ENCODE measurements at places on chromosomes 7 and 10.

DNA sequence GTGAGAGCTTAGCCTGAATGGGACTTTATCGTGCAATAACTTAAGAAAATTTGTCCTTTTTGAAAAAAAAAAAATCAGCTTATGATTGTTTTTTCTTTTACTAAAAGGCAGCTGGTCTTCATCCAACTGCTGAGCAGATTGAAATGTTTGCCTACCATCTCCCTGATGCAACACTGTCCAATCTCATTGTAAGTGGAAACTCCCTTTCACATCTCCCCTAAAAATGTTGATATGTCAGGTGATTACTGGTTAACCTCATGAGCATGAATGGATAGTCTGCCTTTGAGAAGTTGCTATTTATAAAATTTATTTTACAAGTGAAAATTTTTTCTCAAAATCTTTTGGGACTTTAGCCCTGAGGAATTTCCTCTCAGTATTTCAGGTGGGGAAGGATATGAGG is 17.8 kb upstream of the HKDC1 start:
- no peak for DNase-seq

GRCh38 chr10:86169506-86170254 is 196.9 kb downstream of the GRID1 start:
- no peak for DNase-seq

- no peak for DNase-seq
Observed at GRCh38 chr10:102384606-102385429, 10.7 kb upstream of the NFKB2 start.

DNA sequence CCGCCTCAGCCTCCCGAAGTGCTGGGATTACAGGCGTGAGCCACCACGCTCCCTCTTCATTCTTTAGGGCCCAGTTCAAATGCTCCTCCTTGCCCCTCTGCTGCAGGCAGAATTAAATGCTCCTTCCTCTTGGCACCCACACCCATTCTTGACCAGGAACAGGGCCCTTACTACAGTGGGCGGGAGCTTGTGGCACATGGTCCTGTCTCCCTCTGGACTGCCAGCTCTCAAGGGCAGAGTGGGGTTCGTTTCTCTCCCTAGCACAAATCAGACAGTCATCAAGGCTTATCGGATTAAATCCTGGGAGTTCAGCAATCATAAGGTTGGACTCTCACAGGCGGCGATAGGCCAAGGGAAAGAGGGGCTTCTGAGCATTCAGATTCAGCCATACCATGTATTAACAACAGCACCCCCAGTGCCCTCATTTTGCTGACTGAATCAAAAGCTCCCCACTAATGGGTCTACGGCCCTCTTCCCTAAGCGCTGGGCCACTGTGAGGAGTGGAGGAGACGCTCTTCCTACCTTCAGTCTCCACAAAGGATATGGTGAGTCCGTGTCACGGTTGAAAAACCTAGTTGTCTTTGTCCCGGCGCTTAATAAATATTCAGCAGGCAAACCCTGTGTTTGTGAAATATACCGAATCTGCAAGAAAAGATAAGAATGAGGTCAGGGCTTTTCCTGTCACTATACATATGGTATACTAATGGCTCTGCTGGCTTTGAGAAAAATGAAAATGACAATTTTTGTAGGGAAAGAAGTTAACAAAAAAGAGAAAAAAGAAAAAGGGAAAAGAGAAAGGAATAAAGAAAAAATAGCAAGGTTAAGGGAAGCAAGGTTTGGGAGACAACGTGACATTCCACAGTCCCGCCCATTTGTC is 107.4 kb downstream of the CLEC2L start:
- DNase-seq = no peak

DNA sequence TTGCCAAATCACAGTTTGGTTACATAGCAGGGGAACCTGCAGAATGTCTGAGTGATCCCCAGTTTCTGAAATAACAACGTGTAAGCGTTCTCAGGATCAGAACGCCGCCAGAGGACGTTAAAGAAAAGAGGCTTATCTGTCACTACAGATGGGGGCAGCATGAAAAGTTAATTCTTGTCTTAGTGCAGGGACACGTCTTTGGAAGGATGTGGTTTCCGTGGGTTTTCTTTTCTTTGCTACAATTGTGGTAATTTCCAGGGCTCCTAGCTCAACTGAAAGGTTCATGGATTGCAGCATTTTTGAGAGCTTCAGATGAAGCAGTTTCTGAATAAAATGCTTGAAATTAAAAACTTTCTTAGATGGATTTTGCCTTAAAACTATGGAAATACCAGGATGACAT is 106.6 kb downstream of the PRKCQ start:
- DNase-seq = no peak

- no peak for DNase-seq
Observed at GRCh38 chr7:90923541-90923997, 327.4 kb downstream of the CDK14 start.

GRCh38 chr10:102118867-102119266 is 1.3 kb downstream of the LDB1 start:
- no peak for DNase-seq

DNA sequence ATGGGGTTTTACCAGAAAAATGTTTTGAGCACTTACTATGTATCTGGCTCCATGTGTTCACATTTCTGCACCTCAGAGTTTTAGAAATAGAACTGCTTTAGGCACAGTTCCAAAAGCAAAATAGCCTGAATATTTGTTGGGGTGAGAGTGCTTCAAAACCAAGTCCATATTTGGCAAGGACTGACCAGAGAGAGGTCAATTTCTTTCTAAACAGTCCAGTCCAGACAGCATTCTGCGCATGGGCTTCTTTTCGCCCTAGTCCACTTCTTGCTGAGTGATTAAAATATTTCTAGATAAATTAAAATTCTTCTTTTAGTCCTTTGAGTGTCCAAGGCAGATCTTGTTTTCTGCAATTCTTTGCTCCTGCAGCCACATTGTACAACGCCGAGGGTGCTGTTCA is 427.0 kb downstream of the PHTF2 start:
- no peak for DNase-seq

All from esophagus squamous epithelium (tissue), 5 donors.